ENCODE measurements at places on chromosomes 12 and 14.
A peak's percentile ranks its signal among the peaks of the same experiment; 100 is the strongest.

- DNase-seq, result no peak
These were observed 44.3 kb upstream of the HMGA2 start for GRCh38 chr12:65779946-65780345.

DNA sequence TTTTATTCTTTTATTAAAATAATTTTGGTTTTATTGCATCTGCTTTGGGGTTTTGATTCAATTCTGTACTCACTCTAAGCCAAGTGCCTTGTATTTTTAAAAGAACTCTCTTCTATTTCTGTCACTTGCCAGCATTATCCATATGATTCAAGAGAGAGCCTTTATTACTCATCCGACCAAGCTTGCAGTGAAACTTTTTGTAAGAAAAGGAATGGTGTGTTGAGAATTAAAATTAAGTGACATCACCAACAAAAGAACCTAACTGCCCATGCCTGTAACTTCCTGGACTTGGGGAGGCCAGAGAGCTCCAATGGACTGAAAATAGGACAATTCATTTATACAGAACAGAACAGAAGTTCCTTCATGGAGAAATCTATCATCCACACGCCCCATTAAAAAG lies 52.1 kb downstream of the GALNT4 start:
- no peak for DNase-seq

- no peak for DNase-seq
These were observed 75.2 kb upstream of the TBX5 start for GRCh38 chr12:114481200-114481535.

DNA sequence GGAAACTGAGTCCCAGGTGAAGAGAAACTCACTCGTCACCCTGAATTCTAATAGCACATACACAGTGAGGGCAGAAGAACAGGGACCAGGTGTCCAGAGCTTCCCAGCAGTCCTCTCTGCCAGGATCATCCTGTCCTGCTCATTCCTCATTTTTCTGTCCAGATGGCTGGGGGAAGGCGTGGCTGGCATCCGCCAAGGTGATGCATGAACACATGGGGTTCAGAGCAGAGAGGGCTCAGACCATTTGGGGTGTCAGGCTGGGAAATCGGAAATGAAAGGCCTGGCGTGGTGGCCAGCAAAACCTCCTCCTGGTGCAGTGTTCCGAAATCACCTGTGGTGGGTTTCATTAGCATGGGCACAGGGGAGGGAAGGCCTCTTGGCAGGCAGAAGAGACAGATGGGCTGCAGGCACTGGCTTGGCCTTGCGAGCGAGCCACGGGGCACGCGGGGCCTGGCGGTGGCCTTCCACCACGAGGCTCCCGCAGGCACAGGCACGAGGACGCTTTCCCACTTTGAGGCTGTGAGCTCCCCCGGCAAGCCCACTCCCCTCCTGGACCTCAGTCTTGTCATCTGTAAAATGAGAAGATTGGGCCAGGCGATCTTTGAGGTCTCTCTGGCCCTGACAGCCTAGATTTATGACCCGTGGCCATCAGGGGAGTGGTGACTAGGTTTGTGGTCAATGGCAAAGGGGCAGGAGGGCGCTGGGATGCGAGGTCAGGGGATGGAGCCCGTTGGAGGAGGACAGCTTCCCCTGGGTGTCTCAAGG lies 68.5 kb downstream of the TSPAN9 start:
- no peak for DNase-seq

- no peak for DNase-seq
These were observed 50.2 kb upstream of the OTX2 start for GRCh38 chr14:56860441-56860840.

DNA sequence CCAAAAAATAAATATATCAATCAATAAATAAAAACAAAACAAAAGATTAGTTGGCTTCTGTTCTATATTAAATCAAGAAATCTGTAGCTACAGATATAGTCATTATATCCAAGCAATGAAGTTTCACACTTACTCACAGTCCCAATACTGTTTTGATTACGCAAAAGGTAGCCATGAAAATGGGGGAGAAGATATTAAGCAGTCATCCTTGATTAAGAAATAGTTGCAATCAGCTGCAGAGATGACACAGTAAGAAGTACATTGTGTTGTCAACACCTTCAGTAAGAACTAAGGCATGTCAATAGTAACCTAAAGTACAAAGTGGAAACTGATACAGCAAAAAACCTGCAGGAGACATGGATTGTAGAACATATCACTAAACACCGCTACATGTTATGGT lies 11.0 kb upstream of the RHOJ start:
- no peak for DNase-seq

DNA sequence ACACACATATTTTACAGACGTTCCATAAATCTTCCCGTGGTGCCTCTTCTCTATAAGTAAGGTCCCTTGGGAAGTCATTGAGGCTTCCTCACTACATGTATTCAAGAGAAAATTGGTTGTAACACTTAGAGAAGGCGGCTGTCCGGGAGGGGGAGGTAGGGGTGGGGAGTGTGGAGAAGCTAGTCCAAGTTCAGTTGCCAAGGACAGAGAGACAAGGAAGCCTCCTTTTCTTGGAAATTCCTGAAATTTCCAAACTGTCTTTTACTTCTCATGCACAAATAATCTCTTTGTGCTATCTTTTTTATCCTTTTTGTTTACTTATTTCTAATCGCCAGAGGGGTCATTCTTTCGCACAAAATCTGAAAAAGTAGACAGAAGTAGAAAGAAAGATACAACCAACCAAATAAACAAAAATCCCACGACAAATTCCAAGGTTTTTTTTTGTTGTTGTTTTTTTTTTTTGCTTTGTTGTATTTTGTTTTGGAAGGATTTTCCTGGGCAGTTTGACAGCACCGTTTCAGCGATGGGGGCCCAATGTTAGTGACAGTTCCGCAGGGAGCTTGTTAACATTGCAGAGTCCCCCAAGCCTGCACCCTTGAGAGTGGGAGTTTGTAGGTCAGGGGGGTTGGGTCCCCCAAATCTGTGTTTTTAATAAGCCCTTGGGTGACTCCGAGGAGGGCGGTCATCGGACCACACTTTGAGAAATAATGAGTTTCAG lies 45.2 kb downstream of the MAP1LC3B2 start:
- DNase-seq, result no peak

DNA sequence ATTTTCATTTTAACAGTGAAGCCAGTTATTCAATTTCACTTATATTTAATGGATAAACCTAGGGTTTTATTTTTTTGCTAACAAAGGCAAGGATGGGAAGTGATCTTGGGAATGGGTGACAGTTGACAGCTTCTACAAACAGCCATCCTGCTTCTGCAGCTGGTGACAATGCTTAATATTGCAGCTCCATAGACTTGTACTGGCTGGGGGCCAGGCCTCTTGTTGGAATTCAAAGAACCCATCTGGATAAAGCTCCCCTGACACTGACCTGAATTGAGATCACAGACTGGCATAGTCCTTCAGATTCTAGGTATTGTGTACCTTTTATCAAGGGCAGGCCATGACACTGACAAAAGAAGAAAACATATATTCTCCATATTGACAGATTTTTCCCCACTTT lies 664.6 kb upstream of the FOXG1 start:
- no peak for DNase-seq

DNA sequence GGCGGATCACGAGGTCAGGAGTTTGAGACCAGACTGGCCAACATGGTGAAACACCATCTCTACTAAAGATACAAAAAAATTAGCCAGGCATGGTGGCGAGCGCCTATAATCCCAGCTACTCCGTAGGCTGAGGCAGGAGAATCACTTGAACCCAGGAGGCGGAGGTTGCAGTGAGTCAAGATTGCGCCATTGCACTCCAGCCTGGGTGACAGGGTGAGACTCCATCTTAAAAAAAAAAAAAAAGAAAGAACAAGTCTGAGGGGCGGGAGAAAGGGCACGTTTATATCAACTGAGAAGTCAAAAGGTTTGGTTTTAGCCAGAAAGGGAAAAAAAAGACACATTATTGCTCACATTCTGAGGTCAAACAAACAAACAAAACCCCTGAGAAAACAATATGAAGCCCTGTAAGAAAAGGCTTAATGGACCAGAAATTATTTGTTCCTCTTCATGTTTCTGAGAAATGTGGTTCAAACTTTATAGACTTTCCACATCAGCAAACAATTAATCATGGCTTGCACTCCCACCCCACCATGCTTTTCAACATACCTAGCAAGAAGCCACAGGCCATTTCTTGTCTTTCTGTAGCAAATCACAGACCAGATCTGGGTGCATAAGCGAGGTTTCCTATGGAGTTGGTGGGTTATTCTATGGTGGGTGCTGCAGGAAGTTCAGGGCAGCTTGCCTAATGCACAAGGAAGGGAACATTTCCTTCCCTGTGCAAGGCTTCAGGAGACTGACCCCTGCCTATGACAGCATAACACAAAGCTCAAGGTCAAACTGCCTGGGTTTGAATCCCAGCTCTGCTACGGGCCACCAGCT lies 80.1 kb downstream of the SSPN start:
- no peak for DNase-seq

DNA sequence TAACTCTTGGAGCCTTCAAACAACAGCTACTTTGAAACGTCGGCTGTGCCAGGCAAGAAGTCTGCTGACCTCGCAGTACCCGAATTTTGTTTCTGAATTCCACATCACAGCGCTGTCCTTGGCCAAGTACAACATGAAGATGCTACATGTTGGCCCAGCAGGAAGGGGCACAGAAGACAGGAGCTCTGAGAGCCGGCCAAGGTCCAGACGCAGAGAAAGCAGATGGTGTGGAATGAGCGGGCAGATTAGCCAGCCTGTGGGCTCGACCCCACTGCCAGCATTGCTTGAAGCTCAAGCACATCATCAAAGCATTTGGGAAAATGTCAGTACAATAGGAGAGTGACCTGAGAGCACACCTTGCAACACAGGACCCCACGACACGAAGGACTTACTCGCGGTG lies 64.5 kb downstream of the FZD10 start:
- no peak for DNase-seq

DNA sequence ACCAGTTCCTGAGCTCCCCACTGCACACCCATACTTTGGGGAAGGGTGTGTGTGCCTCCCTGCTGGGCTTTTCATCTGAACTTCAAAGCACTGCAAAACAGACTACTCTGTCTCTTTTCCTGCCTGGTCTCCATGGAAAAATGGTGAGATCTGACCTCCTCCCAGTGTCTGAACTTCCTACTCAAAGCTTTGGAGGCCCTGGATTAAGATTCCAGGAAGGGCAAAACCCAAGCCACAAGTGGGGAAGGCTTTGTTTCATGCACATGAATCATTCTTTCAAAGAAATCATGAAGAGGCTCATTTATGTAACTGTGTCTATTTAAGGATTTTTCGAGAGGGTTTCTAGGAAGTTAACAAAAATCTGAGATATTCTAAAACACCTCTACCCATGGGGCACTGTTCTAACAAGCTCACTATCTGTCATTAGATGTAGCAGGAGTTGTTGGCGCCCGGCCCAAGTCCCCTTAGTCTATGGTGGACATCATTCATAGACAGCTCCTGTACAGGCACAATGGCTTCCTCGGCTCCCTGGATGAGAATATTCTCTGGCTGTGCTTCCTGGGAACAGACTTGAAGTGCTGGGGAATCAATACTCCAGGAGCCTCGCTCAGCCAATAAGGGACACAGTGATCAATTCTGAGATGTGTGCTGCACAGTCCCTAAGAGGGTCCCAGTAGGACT lies 224.0 kb downstream of the KTN1 start:
- DNase-seq, result no peak

DNA sequence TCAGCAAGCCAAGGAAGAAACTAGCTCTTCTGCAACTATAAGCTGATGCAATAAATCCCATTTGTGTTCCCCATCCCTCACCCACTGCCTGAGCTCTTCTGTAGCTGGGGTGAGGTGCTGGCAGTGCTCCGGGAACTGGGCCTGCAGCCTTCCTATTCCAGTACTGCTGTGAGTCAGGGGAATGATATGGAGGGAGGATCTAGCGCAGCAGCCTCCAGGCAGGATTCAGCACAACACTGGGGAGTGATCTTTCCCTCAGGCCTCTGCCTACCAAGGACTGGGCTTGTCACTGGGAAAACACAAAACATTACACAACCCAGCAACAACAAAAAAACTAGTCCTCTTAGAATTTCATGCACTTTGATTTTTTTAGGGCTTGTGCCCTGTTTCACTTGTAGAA lies 58.7 kb downstream of the ST8SIA1 start:
- peak; percentile 67 for DNase-seq

DNA sequence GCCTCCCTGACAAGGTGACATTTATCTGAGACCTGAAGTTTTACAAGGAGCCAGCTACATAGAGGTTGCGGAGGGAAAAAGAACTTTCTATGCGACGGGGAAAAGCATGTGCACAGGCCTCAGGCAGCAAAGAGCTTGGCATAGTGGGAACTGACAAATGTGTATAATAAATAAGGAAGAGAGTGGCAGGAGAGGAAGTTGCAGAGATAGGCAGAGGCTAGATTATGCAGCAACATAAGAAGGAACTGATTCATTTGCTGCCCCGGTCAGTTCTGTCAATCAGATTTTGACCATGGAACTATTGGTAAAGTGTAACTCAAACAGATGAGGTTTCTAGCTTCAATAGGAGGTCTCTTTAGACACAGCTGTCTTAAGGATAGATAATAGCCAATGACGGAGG lies 33.7 kb upstream of the RIC8B start:
- no peak for DNase-seq

DNA sequence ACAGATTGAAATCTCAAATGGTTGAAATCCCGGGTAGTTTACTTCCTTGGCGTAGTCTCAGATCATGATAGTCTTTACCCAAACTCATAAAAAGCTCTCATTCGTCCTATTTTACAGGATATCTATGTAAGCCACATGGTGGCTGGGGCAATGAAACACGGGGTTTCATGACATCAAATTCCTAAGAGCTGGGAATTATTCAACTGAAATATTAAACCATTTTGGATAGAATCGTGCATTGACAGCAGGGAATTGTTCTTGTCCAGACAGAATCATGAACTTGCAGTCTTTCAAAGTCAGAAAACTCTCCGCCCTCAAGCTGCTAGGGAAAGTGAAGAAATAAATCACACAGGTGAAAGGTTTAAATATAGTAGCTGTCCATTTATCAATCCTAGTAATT lies 33.2 kb upstream of the PRKAB1 start:
- DNase-seq, result no peak

GRCh38 chr12:98149270-98149669 lies 366.1 kb upstream of the TMPO start:
- no peak for DNase-seq

DNA sequence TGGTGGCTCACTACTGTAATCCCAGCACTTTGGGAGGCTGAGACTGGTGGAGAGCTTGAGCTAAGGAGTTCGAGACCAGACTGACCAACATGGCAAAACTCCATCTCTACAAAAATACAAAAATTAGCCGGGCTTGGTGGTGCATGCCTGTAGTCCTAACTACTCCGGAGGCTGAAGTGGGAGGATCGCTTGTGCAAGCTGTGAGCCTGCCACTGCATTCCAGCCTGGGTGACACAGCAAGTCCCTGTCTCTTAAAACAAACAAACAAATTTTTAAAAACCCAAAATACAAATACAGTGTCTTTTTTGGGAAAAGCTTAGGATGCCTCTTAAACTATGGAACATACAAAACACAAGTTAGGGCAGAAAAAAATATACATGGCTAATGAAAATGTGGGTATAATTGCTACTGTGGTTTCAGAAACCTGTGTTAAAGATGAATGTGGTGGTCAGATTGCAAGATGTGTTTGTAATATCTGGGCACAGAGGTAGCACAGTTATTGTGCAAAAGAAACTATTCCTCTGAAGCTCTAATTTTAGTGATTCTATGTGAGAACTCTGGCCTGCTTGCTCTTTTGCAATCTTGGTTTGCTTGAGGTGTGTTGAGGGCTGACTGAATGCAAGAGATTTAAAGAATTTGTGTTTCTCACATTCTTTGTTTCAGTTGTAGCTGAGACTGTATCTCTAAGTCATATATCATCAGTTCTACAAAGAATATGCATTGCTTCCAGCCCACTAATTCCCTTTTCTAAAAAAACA lies 3.9 kb upstream of the HSPA2 start:
- DNase-seq, result no peak

Measured in transverse colon (tissue), 4 donors.